ENCODE measurements at places on chromosomes 2 and 18.

DNA sequence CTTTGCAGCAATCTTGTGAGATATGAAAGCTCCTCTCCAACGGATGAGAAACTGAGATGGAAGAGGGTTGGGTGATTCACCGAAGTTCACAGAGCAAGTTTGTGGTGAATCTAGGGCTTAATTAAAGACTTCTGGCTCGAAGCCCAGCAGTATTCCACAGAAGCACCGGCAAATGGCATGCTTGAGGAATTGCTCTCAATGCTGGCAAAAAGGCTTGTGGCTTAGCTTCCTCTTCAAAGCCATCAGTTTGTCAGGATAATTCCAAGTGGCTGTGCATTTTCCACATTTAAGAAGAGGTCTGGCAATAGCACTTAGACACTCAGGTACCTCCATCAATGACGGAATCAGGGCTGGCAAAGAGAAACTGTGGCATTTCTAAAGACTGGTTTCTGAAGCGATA is 98.7 kb upstream of the SLC66A3 start:
- no peak for ATAC-seq

DNA sequence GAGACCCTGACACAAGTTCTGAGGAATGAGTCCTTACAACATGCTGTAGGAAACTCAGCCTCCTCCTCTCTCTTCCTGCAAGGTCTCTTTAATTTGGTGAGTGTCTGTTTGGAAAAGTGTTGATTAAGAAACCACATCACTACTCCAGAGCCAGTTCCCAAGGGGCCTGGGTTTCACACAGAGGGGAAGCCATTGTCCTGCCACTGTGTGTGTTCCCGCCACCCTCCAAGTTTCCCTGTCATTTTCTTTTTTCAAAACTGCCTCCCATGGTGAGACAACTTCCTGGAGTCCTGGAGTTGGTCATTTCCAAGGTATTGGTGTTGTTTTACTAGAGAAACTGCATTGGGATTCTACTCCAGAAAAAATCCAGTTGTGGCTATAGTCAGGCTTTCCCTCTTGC is 232.0 kb upstream of the PARD3B start:
- ATAC-seq: no peak

GRCh38 chr2:105775809-105776559 is 31.3 kb downstream of the NCK2 start:
- ATAC-seq: peak; percentile 91

- no peak for ATAC-seq
These were observed 113.9 kb downstream of the PTPN4 start for GRCh38 chr2:119873350-119874315.

GRCh38 chr2:48165070-48165753 is 258.9 kb upstream of the FBXO11 start:
- no peak for ATAC-seq

DNA sequence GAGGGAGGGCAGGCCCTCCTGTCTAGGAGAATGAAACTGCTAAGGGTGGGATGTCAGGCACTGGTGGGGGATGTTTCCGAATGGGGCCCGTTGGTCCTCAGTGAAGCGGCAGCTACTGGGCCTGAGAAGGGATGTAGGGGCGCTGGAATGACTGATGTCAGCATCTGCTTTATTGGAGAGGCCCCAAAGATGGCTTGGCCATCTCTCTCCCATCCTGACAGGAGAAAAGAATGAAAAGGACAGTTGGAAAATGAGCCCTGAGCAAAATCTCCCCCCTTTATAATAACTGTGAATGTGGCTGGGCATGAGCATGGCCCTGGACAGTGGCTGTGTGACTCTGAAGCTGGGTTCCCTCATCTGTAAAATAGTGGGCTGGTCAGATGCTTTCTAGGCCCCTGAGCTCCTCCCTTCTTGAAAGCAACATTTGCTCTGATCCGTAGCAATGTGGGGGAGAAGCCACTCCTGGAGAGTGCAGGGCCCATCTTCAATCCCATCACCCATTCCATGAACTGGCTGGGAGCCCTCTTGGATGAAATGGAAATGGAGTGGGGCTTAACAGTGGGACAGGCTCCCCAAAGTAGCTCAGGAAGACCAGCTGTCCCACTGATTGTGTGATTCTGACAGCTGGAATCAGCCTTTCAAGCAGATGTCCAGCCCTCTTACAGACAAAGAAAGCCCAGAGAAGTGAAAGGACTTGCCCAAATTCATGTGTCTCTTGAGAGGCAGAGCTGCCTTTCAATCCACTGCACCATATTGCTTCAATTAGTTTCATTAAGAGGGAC is 232.7 kb upstream of the SMAD2 start:
- ATAC-seq: no peak

- ATAC-seq: no peak
These were observed 40.3 kb downstream of the TCF4 start for GRCh38 chr18:55547705-55548056.

- no peak for ATAC-seq
These were observed 51.2 kb downstream of the NEDD4L start for GRCh38 chr18:58095222-58095621.

DNA sequence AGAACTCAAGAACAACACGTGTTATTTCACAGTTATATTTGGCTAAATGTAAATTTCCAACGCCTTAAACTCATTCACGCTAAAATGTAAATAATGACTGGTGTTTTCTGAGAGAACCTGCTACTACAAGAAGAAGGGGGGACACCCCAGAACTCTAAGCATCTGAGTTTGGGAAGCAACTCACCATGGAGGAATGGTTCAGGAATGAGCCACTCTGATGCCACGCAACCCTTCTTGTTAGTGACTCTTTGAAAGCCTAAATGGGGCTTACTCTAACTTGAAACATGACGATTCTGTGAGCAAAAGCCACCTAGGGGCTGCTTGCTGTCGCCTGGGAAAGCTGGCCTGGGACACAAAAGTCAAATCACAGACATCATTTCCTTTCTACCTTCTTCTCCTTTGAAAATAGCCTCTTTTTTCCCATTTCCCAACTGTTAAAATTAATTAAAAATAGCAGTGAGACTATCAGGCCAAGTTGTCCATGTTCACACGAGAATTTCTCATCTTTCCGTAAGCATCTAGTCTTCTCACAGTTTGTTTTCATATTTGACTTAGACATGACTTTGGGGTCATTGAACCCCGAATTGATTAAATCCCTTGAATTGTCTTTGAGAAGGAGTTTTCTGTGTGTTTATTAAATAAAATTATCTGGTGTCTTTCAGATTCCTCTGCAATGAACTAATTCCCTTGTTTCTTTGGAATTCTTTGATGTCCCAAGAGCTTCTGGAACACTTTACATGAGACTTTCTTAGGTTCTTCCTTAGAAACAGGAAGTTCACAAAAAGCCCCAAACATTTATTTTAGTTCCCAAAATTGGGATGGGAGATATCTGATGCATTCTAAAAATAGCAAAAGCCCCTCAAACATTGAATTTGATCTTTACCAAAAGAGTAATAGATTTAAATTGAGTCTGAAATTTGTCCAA is 75.5 kb upstream of the CABLES1 start:
- ATAC-seq: no peak

DNA sequence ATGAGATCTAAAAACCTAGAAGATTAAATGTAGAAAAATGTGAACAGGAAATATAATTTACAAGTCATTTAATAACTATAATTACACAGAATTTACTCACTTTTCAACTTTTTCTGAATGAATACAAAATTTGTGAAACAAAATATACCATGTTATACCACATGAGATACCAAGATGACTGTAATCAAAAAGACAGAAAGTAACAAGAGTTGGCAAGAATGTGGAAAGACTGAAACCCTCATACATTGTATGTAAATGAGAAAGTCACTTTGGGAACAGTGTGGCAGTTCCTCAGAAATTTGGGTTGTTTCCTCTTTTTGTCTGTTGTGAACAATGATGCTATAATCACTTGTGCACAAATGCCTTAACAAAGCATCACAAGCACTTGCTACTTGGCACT is 145.4 kb upstream of the ZNF804A start:
- peak; percentile 8 for ATAC-seq

GRCh38 chr2:23399674-23400261 is 14.8 kb downstream of the KLHL29 start:
- ATAC-seq: peak; percentile 74

DNA sequence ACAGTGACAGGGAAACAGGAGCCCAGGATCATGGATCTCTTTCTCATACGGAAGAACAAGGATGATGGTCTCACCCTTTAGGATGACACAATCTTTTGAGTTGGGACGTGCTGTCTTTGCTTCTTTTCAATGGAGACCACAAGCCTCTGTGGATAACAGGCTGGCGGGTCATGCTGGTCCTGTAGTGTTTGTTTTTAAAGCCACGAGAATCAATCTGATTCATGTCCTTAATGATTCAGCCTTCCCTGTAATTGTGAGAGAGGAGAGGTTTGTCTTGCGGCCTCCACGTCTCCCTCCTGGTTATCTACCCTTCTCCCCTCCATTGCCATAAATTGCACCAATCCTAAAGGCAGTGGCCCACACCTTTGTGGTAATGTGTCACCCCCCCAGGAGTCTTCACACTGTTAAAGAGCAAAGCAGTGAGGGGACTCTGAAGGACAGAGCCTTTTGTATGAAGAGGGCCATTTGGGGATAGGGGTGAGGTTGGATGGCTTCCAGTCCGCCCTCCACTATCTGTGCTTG is 87.7 kb upstream of the TGFA start:
- ATAC-seq: no peak

DNA sequence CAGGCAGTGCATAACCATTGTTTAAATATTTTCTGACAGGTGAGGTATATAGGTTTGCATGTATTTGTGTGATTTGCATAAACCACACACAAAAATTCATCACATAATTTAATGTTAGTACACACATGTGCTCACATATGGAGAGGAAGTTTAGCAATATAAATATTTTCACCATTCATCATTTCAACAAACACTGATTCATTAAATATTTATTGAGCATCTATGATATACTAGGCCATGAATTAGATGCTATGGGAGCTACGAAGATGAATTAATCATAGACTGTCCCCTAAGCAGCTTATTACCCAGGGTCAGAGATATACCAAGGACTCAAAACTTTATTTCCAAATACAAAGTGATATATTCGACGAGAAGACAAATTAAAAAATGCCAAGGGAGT is 311.6 kb upstream of the PIK3C3 start:
- ATAC-seq: no peak

DNA sequence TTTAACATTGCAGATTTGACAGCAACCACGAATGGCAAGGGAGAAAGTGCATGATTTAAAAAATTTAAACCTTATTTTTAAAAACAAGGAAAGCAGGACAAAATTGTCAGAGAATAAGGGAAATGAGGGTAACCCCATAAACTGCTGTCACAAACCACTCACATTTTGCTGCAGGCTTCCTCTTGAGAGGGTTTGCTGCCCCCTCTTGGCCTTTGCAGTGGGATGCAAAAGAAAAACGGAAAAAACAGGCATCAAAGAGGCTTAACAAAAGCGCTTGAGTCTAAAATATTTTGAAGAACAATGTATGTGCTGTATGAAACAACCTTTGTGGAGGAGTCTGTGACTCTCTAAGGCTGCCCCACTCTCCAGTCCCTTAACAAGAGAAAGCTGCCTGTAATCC is 91.6 kb downstream of the TMX3 start:
- no peak for ATAC-seq

- no peak for ATAC-seq
These were observed 58.4 kb upstream of the PGAP1 start for GRCh38 chr2:196984903-196985302.

DNA sequence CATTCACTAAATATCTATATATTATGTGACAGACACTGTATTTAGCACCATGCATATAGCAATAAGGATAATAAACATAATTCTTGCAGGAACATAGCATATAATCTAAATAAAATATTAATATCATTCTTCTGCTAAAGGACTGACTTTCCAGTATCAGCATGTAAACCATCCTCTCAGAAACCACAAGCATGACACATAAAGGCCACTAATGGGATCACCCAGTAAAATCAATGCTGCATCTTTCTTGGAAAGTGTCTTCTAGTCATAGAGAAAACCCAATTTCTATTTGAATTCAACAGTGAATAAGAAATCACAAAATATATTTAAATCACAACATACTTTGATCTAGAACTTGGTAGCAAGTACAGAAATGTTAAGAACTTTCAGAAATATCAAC is 5.8 kb upstream of the LRP1B start:
- no peak for ATAC-seq

DNA sequence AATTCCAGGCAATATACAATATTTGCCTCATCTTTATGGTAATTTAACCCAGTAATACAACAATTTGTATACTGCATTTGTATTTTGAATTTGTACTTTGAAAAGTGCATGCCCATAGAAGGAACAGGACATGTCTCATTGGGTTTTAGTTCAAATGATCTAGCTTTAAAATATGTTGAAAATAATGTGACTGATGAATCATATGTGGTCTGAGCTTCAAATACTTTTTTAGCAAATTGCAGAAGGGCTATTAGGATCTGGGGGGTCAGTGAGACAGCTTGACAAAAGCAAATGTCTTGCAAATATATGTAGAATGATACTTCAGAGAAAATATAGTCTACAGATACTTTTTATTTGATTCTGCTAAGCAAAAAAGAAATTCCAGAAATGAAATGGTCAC is 248.9 kb downstream of the DCC start:
- no peak for ATAC-seq

DNA sequence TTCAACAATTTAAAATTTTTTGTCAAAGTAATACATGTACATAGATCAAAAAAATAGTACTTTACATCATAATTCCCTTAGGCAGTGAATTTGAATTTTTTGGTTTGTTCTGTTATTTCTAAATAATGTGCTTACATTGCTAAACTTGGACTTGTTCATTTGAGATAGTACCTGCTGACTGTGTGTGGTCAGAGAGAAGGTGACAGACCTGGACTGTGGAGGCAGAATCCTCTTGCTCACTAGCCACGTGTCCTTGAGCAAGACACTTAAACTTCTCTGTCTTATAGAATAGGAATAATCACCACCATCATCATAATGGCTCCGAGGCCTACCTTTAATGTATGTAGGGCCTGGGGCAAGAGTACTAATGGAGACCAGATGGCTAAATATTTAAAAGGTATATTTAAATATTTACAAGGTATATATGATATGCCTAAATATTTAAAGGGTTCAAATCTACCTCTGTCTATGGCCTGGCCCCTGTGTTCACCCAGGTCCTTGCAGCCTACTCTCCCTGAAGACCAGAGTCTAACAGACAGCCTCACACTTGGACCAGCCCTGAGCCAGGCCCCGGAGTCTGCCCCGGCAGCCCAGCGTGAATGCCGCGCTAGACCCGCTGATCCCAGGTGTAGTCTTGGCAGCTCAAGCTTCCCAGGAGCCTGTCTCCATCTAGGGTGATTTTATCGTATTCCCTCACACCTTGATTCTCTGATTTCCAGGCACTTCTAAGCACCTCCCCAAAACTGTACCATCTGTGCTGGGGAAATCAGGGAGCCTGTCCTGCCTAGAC is 33.5 kb downstream of the ZNF532 start:
- no peak for ATAC-seq

All from stimulated activated memory B cell treated with anti-CD40 and anti-IgM and Interleukin-4, amounts not matched to agents 10 μg/mL and 1 μg/mL and 100 μg/mL, for 72 hours (primary cell).